Stimulated activated CD8-positive, alpha-beta memory T cell treated with anti-CD3 and anti-CD28 coated beads, Interleukin-15, amount 100 ng/mL, for 4 hours (primary cell): ENCODE measurements at places on chromosomes 4 and X.

DNA sequence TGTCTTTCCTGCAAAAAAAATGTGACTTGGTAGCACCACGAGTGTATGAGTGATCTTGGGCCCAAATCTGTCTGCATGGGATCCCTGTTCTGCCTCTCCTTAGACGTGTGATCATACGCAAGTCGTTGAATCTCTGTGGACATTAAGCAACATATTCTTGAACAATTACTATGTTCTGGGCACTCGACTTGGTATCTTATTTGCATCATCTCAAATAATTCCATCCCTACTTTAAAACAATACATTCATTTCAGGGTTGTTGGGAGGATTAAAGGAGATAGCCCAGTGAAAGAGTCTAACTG, 145.4 kb upstream of the CPEB2 start:
- no peak for DNase-seq

DNA sequence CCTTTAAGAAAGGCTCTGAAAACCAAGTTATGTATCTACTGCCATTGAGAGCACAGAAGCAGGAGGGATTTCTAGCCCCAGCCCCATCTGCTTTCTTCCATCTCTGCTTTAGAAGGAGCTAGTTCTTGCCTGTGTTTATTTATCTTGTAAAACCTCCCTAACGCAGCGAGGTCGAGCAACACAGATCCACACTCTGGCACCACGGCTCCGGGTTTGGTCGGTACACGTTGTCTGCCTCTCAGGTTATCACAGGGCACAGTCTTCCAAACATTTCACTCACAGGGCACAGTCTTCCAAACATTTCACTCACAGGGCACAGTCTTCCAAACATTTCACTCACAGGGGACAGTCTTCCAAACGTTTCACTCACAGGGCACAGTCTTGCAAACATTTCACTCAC, 69.7 kb upstream of the TLR3 start:
- DNase-seq = no peak

DNA sequence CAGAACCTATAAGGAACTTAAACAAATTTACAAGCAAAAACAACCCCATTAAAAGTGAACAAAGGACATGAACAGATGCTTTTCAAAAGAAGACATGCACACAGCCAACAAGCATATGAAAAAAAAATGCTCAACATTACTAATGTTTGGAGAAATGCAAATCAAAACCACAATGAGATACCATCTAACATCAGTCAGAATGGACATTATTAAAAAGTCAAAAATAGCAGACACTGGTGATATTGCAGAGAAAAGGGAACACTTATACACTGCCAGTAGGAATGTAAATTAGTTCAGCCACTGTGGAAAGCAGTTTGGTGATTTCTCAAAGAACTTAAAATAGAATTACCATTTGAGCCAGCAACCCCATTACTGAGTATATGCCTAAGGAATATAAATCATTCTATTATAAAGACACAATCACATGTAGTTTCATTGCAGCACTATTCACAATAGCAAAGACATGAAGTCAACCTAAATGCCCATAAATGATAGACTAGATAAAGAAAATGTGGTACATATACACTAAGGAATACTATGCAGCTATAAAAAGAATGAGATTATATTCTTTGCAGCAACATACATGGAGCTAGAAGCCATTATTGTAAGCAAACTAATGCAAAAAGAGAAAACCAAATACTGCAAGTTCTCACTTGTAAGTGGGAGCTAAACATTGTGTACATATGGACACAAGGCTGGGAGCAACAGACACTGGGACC, 1509.4 kb downstream of the TECRL start:
- no peak for DNase-seq

DNA sequence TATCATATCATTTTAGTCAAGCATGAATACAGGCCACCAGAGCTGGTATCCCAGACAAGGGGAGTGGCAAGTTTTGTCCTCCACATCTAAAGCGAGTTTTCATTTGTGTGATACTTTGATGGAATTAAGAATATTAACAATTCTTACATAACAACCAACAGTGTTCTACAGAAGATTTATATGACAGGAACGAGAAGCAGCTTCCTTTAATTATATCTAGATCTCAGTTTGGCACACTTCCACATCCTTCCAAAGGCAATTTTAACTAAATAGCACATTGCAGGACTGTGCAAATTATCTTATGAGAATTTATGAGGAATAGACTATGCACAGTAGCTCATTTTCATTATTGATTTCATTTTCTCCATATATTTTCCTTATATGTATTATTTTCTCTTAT, 121.2 kb upstream of the GUCY1A1 start:
- no peak for DNase-seq

GRCh38 chrX:129737916-129738315, 863 bp upstream of the XPNPEP2 start:
- DNase-seq = no peak

- no peak for DNase-seq
These were observed 525.0 kb upstream of the SPANXN1 start for GRCh38 chrX:144722307-144722706.

DNA sequence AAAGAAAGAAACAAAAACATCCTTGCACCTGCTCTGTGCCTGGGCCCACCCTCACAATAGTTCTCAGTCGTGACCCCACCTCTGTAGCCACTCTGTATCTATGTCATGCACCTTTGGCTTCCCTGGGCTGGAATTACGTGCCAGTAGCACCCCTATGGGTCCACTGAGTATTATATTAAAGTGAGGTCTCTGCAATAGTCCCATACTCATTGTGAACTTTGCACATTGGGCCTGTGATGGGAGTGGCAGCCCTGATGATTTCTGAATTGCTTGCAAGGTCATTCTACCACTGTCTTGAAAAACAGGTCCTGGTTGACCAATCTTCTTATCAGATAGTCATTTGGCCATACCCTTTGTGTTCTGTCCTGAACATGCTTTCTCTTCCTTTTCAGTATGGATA, 1012.1 kb downstream of the RAB28 start:
- DNase-seq = no peak

DNA sequence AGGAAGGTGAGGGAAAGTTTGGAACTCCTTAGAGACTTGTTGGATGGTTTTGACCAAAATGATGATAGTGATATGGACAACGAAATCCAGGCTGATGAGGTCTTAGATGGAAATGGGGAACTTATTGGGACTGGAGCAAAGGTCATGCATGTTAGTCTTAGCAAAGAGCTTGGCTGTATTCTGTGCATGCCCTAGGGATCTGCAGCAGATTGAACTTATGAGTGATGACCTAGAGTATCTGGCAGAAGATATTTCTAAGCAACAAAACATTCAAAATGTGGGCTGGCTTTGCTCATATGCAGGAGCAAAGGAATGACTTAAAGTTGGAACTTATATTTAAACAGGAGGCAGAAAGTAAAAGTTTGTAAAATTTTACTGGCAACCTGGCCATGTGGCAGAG, 489.3 kb upstream of the DIPK2B start:
- DNase-seq = no peak

DNA sequence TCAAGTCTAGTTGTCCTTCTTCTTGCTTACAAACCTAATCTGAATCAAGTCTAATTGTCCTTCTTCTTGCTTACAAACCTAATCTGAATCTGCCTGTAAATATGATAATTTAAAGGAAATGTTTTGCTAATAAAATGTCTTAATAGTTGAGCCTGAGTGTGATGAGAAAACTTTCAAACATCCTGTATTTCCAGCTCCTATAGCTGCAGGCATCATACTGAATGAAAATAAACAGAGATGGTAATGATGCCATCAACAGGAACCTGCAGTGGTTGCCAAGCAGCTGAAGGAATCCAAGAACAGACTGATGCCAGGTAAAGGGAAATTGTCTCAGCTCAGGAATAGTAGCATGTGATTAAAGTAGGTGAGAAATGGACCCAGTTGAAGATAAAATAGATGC, 156.1 kb upstream of the IRS4 start:
- DNase-seq = no peak

GRCh38 chr4:120816296-120816965, 106.1 kb downstream of the PRDM5 start:
- no peak for DNase-seq

DNA sequence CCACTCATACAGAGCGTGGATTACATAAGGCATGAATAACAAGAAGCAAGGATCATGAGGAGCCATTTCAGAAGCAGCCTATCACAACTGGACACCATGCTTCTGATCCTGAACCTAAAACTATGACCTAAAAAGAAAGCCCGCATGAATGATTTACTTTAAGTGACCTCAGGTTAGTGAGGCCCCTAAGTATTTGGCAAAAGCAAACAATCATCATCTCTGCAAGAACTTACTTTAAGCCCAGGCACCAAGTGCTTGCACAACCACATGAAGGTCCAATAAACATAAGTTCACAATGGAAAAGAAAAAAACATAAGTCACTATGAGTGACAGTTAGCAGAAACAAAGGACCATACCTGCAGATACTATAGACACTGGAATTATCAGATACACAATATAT, 7.9 kb upstream of the MBTPS2 start:
- no peak for DNase-seq

DNA sequence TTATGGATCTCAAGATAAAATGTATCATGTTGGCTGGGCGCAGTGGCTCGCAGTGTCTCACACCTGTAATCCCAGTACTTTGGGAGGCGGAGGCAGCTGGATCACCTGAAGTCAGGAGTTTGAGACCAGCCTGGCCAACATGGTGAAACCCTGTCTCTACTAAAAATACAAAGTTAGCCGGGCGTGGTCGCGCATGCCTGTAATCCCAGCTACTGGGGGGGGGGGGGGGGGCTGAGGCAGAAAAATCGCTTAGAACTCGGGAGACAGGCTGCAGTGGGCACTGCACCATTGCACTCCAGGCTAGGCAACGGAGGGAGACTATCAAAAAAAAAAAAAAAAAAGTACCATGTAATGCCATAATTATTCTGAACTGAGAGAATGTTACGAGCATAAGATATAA, 2.1 kb downstream of the RBMX start:
- no peak for DNase-seq

DNA sequence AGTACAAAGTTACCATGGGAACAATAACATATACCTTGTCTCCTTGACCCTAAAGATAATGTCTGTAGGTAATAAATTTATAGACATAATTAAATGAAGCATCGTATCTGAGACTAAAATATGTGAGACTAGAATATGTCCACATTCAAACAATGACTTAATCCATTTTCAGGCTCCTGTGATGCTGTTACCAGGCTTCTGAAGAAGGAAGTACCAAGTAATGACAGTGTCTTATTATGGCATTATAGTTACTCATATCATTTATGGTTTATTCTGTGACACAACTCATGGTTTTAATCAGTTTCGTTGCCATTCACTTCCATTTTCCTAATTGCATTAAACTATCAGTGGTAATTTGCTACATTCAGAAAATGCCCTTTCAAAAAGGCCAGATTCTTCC, 100.6 kb upstream of the GPM6B start:
- DNase-seq = no peak

- DNase-seq = no peak
These were observed 100.2 kb downstream of the FIP1L1 start for GRCh38 chr4:53477636-53478035.

- no peak for DNase-seq
These were observed 30.6 kb downstream of the SETD7 start for GRCh38 chr4:139525414-139525813.

- DNase-seq = no peak
These were observed 8.9 kb downstream of the EIF4E start for GRCh38 chr4:98919996-98920395.

- DNase-seq = no peak
These were observed 15.9 kb upstream of the PIM2 start for GRCh38 chrX:48934581-48935300.

DNA sequence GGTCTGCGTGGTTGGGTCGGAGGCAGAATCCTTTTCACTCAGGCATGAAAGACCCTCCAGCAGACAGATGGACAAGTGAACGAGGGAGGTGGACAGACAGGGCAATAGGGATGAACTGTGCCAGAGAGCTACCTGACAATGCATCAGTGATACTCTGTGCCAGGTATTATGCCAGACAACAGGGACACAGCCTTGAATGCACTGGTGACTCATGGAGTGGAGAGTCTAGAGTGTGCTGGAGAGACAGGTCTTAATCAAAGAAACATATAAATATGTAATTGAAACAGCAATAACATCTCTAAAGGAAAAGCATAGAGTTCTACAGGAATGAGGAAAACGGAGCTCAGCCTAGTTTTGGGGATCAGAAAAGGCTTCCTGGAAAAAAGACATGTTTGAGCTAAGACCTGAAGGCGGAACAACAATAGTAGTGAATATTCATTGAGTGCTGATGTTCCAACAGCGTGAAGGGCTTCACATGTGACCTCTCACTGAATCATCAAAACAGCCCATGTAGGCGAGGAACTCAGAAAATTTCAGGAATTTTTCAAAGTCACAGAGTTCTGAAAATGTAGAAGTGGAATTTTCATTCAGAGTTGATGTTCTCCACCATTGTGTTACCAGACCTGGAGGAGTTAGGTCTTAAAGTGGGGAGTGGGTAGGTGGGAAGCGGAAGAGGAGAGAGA, 20.0 kb upstream of the FGFBP2 start:
- DNase-seq = no peak

GRCh38 chrX:21847342-21847741, 7.9 kb downstream of the MBTPS2 start:
- no peak for DNase-seq

DNA sequence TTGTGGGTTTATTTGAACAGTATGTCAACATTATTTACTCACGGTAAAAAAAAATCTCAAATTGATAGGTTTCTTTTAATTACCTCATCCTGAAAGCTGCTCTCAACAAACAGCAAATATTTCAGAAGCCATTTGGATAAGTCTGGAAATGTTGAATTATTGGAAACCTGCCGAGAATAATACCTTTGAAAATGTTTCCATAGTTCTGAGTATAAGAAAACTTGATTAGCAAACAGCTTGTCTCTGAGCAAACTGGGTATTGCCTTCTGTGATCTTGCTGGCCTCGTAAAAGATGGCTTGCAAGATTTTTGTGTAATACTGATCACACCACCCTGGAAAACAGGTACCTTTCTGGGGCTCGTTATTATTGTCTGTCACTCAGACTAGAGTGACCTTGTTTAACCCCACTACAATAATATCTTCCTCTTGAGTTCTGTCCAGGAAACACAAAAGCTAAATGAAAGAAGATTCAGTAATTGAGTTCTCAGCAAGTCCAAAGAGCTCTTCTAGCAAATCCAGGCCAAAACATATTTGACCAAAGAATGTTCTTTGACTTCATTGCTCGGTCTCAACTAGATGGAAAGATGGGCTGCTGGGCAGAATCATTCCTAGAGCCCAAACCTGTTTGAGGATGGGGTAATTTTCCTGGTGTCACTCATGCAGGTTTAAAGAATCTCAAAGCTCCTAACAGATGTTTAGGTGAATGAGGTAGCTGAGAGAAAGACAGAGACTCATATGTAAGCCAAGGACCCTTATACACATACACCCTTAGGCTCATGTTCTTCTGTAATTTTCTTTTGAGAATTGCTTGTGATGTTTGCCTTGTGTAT, 255.6 kb upstream of the JADE1 start:
- DNase-seq = no peak

DNA sequence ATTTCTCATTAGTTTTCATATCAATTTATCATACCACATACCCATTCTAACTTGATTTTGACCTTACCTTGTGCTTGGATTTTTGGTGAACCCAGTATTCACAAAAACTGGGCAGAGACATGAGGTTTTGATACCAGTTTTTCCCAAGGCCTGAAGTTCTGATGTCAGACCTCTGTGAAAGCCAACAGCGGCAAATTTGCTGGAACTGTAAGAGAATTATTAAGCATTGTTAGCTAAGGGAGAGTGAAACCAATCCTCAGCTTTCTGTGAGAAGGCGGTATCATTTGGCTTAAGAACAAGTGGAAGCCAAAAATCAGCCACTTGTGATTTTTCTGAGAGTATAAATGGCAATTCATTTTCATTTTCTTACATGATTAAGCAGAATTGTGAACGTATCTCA, 8.9 kb downstream of the HSD17B13 start:
- no peak for DNase-seq

- no peak for DNase-seq
These were observed 4.8 kb downstream of the WDR44 start for GRCh38 chrX:118350706-118351105.
